ENCODE measurements at places on chromosomes 13 and 19. TPM values are rescaled to one million over a fixed set of nuclear protein-coding genes. Genes with fewer than 3 reads are reported as not detected.

The RASGRP4 gene
- 4.6 TPM for total RNA-seq

The ZNF284 gene
- 2.5 TPM for total RNA-seq

DNA sequence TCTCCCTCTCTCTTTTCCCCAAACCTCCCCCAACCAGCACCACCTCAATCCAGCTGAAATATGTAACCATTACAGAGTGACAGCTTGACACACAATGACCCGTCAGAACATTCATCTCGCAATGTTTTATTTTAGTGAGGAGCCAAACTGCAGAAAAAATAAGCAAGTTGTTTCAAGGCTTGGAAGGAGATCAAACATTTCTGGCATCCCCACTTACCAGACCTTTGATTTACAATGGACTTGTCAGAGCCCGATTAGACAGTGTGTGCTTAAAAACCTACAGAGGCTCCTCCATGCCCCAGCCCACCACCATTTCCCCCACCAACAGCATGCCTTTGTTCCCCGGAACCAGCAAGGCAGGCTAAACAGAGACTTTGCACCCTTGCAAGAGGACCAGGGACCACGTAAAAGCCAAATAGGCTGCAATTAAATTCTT lies 382.8 kb upstream of the ZNF507 start:
- DNase-seq: no peak

- peak; percentile 17 for DNase-seq
Measured at GRCh38 chr13:111252446-111253364, 67.7 kb upstream of the TEX29 start.

DNA sequence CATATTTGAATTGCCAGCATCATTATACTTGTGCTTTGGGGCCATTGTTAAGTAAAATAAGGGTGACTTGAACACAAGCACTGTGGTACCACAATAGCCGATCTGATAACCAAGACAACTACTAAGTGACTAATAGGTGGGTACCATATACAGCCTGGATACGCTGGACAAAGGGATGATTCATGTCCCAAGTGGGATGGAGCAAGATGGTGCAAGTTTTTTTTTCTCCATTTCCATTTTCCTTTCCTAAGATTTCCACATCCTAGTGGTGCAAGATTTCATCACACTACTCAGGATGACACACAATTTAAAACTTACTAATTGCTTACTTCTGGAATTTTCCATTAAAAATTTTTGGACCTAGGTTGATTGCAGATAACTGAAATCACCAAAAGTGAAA lies 15.1 kb downstream of the BRCA2 start:
- no peak for DNase-seq

GRCh38 chr19:9819596-9819909 lies 674 bp upstream of the FBXL12 start:
- no peak for DNase-seq

- DNase-seq: no peak
Measured at GRCh38 chr13:68982961-68983619, 1124.5 kb upstream of the ATXN8OS start.

DNA sequence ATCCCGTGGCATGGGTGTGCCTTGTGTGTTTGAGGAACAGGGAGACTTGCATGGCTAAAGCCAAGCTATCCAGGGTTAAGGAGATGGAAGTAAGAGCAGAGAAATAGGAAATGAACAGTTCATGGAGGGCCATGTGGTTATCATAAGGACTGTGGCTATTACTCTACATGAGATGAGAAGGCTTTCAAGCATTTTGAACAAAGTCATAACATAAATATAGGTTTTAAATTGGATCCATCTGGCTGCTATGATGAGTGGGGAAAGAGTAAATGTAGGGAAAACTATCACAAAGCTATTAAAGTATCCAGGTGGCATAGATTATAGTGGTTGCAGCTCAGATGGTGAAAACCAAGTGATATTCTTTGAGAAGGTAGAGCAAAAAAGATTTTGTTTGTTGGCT lies 184.1 kb downstream of the PCDH17 start:
- no peak for DNase-seq

GRCh38 chr19:18843960-18844359 lies 12.2 kb downstream of the UPF1 start:
- no peak for DNase-seq

DNA sequence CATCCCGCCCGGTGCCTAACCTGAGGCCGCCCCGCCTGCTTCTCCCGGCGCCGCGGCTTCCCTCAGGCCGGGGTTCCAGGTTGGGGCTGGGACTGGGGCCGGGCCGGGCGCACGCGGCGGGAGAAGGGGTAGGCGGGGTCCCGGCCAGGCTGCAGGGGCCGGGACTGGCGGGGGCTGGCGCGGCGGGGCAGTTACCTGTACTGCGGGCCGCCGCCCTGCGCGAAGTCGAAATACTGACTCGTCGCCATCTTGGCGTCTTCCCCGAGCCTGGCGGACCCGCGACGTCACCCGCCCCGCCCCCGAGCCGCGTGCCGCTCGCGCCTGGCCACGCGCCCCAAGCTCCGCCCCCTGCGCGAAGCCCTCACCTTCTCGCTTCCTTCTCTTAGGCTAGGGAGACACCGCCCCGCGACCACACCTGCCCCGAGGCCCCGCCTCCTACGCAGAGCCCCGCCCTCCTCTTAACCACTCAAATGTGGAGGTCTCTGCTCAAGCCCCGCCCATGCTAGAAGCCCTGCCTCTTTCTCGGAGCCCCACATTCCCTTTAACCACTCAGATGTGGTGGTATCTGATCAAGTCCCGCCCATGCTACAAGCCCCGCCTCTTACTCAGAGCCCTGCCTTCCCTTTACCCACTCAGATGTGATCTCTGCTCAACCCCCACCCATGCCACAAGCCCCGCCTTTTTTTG lies at the start of gene ZFR2:
Gene ZFR2 (minus strand): TSS at position 269 of the 687 bp plus-strand sequence. CDS start 21 bp downstream, at position 248.
- DNase-seq: no peak

All from esophagus muscularis mucosa (tissue), 4 donors.